Fibroblast of skin of back (primary cell): ENCODE measurements at places on chromosomes 1 and 21.
A peak's percentile ranks its signal among the peaks of the same experiment; 100 is the strongest.

- peak; percentile 6 for DNase-seq
Measured at GRCh38 chr21:32278103-32278502, 746 bp downstream of the MIS18A start.

DNA sequence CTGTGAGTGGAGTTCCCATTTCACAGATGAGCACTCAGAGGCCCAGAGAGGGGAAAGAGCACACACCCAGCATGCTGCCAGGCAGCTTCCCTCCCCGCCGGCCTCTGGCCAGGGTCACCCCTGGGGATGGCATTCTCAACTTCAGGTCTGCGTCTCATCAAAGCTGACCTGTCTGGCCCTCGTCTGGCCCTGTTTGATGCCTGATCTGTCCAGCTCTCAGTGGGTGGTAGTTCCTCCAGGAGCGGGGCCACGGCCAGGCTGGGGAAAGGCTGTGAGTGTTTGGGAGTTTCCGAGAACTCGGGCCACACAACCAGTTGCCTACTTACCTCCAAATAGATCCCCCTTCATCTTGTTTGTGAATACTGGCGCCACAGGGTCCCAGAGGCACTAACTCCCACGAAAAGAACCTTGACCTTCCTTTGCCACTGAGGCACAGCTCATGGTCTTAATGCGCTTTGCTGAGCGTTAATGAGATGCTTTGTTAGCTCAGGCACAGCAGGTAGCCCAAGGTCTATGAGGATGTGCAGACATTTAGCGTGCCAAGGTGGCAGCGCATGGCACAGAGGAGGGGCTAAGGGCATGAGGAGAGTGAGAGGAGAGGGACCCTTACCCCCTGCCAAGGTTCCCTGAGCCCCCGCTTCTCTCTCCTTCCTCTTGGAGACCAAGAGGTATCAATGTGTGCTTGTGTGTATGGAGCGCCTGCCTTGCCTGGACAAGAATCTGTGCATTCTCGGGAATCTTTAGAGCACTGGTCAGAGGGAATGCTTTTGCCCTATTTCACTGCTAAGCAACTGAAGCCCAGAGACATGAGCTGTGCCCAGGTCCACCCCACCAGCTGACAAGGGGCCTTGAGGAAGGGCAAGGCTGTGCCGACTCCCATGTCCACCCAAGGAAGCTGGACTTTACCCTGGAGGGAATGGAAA, 61.2 kb downstream of the DISP3 start:
- DNase-seq = no peak

DNA sequence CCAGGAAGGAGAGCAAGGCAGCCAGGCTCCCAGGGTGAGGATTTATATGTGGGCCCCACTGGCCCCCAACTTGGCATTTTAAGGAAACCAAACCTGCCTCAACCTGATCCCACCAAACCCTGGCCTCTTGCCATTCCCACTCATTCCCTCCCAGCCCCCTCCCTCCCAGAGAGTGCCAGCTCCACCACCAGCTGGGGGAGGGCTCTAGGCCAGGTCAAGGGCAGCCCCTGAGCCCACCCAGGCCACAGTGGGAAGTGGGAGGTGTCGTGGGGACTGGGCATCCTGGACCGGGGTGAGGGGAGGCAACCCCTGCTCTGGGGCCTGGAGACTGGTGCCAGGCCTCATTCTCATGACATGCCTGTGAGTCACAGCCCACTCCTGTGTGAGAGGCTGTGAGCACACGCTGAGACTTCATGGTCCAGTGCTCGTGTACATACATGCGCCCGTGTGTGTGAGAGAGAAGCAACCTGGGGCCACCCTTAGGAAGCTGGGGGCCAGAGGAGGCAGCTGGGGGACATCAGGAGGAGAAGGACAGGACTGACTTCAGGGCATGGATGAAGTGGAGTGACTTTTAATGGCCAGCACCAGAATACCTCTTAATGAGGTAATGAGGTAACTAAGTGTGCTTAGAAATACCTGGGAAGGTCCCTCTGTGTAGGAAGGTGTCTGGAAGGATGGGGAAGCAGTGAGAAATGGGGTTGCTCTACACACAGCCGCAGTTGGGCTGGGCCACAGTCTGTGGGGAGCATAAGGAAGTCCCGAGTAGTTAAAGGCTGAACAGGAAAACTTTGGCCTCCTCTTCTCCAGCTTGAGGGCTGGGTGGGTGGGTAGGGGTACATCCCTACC, at the start of gene S100A2:
Gene S100A2 (minus strand): TSS at position 316 of the 846 bp plus-strand sequence. CDS start 1,967 bp downstream, outside the sequence.
- peak; percentile 97 for DNase-seq

DNA sequence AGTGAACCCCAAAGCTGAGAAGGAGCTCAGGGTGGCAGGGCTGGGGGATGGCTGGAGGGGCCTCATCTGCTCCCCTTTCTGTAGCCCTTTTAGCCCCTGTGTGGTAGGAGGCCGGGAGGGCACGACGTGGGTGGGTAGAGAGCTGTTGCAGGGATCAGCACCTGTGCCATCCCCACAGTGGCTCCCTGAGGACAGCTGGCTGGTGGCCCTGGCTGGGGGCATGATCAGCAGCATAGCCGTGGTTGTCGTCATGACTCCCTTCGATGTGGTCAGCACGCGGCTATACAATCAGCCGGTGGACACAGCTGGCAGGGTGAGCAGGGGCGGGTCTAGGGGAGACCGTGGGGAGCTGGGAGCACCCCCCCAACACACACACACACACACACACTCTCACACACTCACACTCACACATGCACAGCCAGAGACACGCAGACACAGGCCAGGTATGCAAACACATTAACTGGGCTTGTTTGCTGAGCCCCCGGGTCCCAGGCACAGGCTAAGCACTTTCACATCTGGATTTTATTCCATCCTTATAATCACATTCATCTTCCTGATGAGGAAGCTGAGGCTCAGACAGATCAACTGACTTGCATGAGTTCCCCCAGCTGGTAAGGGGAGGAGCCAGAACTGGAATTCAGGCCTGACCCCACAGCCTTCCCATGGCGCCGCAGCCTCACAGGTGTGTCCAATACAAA, 2.5 kb downstream of the SLC25A34 start:
- no peak for DNase-seq

- no peak for DNase-seq
Measured at GRCh38 chr1:85485516-85485915, 20.6 kb upstream of the DDAH1 start.

GRCh38 chr1:30657131-30658013, 66.0 kb downstream of the MATN1 start:
- DNase-seq = no peak

DNA sequence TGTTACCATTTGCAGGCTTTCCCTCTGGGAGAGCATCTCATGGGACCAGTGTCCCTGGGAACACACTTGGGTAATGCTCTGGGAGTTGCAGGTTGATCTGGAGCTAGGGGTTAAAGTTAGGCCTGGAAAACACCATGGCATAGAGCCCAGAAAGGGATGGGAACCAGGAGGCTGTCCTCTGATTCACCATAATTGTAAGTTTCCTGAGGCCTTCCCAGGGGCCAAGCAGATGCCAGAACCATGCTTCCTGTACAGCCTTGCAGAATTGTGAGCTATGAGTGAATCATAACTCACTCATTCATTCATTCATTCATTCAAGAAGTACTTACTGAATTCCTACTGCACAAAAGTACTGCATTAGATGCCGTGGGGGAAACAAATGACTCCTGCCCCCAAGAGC, 50.0 kb downstream of the LACTBL1 start:
- peak; percentile 15 for DNase-seq

DNA sequence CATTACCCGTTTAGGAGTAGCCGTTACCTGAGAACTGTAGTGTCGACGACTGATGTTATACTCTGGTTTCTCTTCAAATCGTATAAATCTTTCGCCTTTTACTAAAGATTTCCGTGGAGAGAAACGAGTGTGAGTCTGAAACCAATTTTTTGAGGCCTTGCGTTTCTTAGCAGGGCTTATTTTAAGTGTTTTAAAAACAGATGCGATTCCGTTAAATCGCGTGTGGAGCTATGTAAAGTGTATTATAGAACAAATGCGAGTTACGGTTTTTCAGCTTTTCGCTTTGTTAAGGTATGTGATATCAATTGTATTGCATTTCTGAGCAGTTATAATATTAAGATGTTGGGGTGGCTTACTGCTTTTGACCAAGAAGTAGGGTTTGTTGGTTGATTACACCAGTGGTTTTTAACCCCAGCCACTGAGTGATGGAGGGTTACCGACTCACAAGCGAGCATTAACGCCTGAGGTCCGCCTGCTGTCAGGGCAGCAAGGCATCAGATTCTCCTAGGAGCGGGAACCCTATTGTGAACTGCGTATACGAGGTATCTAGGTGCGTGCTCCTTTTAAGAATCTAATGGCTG, 18.0 kb downstream of the KIAA2013 start:
- peak; percentile 99 for DNase-seq

- DNase-seq = no peak
Measured at GRCh38 chr1:186838380-186839040, 9.8 kb downstream of the PLA2G4A start.

- DNase-seq = peak; percentile 34
Measured at GRCh38 chr1:92623187-92623778, 136.6 kb upstream of the GFI1 start.

DNA sequence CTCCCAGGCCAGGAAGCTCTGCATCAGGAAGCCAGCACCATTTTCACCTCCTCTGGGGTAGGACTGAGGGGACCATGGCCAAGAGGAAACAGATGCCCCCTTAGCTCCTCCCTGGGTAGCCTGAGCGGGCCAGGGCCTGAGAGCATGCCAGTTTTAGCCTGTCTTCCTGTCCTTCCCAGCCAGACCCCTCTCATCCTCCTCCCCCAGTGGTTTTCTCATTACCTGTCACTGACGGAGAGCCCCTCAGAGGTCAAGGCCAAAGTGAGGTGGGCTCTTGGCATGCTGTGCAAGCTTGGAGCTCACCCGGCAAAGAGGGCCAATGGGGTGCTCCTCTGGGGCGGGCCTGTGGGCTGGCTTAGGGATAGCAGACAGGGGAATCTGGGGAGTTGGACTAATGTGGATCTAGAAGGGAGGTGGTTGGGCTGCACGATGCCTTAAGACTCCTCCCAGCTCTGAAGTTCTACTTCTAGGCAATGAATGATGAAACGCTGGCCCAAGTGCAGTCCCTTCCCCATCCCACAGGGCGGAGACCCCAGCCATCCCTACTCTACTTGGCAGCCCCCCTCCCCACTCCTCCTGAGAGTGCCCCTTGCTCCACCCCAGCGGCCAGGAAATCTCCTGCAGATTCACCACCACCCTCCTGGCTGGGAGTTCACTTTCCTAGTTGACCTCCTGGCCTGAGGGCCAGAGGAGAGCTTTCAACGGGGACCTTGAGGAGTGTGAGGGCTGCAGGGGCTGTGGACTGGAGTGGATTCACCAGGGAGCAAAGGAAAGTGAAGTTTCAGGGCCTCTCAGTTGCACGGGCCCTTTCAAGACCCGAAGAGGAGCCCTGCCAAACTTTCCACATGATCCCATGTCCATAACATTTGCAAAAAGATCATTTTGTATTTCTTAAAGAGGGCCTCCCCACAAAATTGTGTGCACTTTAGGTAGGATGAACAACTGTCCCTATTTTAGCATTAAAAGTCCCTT, 9.4 kb upstream of the LMNA start:
- DNase-seq = peak; percentile 71

- no peak for DNase-seq
Measured at GRCh38 chr1:66648901-66649595, 103.2 kb upstream of the DYNLT5 start.

GRCh38 chr1:169849346-169850022, 44.2 kb downstream of the SCYL3 start:
- DNase-seq = no peak

GRCh38 chr1:171488190-171488929, 3.0 kb downstream of the PRRC2C start:
- DNase-seq = no peak

DNA sequence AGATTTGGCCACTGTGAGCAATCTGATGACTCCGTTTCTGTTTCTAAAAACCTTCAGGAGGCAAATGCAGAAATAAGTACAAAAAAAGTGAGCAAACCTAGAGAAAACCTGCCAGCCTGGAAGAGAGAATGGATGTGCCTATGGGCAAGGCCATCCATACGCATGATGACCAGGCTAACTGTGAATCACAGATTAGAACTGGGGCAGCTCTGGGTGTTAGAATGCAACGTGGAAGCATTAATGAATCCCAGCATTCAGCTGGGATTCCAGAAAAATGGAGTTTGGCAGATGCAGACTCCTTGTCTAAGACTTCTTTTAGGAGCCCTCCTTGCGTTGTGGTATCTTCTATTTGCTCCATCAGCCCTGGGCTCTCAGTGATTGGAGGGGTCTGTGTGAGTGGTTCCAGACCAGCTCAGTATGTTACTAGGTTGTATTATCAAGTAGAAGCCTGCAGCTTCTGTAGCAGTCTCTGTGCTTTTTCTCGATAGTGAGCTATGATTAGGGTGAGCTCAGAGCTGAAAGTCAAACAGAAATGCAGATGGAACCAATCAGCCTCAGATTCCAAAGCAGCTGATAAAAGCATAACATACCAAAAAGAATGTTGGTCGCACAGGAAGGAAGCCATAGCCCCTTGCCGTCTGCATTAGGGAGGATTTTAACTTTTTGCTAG, 154.0 kb downstream of the PSMG1 start:
- DNase-seq = peak; percentile 79

GRCh38 chr1:25467193-25467592, 36.5 kb downstream of the MACO1 start:
- no peak for DNase-seq

DNA sequence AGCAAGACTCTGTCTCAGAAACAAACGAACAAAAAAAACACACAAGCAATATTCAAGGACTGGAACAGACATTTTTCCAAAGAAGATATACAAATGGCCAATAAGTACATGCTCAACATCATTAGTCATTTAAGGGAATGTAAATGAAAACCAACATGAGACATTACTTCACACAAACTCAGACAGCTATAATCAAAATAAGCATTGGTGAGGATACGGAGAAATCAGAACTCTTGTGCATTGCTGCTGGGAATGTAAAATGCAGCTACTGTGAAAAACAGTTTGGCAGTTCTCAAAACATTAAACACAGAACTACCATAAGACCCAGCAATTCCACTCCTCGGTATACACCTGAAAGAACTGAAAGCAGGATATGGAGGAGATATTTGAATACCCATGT, 15.4 kb downstream of the NOL9 start:
- peak; percentile 91 for DNase-seq
